ENCODE measurements at places on chromosomes 7 and 10.

DNA sequence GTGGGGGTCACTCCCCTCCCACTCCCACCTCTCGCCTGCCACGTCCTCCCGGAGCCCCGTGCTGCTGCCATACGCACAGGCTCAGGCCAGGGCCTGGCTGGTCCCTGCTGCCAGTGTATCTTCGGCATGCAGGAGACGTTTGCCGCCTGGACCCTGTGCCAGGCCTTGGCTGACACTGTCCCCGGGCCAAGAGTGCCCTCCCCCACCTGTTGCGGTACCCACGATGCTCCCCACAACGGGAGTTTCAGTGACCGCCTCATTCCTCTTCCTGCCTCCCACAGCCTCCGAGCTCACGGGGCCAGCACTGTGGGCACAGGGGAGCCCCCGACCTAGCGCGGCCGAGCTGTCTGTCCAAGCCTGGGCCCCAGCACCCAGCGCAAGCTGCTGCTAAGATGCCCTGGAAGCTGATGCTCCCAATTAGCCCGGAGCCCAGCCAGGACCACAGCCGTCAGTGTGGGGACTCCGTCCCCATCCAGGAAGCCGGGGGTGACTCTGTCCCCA is 7.4 kb downstream of the TTYH3 start:
- no peak for DNase-seq

DNA sequence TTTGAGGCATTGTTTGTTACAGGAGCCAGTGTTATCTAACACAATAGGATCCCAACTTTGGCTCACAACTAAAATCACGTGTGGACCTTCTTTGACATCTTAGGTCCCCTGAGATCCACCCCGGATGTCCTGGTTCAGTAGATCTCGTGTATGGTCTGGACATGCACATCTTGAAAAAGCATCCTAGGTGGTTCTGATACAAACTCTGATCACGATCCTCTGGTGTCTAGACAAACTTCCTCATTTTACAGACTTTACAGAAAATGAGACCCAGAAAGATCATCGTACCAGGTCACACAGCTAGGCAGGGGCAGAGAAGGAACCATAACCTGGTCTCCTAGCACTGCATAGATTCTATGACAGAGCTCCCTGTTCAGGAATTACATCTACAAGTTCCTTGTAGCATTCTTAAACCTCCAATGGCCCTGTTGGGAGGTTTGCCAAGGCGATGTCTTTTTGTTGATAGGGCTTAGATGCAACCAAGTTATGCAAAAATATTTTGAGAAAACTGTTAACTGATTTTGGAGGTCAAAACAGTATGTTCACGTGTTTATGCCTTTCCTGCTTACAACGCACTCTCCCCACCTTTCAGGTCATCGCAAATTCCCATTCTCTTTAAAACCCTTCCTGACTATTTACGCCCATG is 30.8 kb upstream of the CHST15 start:
- no peak for DNase-seq

DNA sequence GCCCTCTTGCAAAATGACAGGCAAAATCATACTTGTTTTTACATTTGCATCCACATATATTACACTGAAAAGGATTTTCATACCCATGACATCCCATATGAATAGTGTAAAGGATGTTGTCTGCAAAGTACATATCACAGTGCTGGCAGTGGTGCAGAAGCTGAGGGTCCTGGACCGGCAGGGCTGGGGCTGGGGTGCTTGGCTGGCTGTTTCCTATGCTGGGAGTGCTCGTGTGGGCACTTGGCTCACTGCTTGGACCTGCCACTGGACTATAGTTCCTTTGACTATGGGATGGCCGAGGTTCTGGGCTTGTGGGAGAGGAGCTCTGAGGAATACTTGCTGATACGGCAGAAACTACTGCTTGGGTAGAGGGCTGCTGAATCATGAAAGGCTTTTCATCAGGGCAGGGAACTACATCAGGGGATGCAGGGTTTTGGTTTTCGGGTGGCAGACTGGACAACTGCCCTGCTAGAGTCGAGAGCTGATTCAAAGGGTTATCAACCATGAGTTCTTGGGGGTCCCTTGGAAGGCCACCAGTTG is 13.7 kb downstream of the PSTK start:
- no peak for DNase-seq

DNA sequence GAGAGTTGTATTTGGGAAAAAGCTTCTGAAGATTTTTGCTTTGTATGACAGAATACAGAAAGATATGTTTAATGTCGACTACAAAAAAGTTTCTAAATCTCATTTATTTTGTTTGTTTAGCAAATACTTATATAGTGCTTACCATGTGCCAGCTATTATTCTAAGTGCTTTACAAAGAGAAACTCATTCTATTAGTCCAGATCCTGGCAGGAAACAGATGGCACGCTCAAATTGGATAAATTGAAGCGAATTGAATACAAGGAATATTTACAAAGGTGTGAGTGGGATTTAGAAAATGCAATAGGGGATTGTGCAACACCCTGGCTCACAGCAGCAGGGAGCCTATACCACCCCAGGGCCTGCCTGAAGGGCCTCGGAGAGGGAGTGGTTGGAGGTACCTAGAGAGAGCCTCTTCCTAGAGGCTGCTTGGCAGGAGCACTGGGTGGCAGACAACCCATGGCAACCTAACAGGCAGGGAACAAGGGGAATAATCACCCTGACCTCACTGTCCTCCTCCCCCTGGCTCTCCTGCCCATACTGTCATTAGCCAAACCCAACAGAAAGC is 27.6 kb upstream of the FAM204A start:
- DNase-seq, result no peak

DNA sequence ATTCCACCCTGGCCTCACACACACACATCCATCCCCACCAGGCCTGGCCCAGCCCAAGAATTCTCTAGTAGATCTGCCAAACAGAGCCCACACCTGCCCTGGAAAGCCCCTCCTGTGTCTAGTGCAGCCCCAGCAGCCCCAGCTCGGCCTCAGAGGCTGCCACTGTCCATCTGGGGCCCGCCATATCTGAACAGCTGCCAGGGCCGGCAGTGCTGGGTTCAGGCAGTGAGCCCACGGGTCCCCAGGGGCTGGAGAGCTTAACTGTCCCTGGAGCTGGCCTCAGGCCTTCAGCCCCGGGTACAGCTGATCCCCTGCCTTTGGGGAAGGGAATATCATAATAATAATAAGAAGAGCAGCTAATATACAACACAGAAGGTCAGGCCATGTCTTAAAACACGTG is 574 bp downstream of the MYL10 start:
- no peak for DNase-seq

GRCh38 chr10:4514445-4515108 is 311.4 kb upstream of the AKR1E2 start:
- no peak for DNase-seq

DNA sequence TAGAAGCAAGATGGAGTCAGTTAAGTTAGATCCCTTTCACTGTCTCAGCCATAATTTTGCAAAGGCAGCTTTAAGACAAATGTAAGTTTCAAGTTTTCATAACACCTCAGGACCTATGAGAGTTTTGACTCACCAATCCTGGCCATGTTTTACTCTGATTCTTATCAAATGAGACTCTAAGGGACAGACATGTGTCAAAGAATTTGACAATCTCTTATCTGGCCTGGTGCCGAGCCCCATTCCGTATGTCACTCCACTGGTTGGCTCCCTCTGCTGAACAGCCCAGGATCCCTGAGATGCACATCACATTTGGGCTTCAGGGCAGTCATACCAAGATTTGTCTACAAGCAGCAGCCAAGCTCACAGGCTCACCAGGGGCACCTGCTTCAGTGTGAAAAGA is 187.6 kb upstream of the STK17A start:
- DNase-seq, result no peak

- DNase-seq, result no peak
Measured at GRCh38 chr7:108584211-108584610, 14.5 kb downstream of the DNAJB9 start.

GRCh38 chr7:111029574-111030251 is 61.2 kb upstream of the LRRN3 start:
- DNase-seq, result no peak

DNA sequence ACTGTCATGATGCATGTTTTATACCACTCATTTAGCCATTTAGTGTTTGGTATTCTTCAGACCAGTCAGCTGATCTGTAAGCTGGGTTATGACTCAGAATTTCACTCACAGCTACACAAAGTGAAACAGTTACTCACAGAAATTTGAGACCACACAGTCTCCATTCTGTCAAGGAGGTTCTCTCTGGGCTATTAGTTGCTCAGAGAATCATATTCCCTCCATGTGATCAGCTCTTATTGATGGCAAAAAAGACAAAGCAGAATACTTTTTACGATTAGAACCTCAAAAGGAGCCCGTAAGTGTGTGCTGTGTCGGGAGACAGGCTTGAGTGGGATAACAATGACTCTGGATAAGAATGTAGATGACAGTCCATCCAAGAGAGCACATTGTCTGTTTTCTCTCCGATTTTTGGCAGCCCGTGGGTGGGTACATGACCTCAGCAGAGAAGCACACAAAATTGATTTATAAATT is 277.6 kb upstream of the SORCS1 start:
- DNase-seq, result no peak

DNA sequence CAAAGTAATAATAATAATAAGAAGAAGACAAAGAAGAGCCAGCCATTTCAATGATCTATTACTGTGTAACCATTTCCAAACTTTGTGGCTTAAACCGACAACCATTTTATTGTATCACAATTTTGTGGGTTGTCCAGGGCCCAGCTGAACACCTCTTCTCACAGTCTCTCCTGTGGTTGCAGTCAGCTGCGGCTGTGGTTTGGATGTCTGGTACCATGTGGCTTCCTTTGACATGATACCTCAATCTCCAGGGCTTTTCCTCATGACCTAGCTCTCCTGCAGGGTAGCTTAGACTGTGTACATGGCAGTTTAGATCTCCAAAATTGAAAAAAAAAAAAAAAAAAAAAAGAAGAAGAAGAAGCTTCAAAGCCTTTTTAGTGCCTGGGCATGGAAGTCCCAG is 72.6 kb upstream of the NFKB2 start:
- peak; percentile 45 for DNase-seq

DNA sequence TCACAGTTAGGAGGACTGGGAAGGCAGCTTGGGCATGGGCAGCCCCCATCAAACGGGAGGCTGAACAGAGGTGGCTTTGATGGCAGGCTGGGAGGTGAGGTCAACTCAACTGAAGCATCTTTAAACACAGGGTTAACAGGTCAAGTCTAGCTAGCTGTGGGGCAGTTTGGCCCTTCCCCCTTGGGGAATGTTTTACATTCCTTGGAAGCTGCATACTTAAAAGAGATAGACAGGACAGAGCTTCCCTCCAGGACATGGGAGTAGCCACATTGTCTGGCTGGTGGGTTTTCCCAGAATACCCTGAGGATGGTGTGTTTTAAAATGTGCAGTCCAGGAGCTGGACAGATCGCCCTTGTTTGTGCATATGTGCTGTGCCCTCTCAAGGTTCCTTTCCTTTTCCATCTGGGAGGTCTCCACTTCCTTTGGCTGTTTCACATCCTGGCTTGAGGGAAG is 6.8 kb upstream of the RASSF4 start:
- DNase-seq, result no peak

GRCh38 chr7:7808156-7808555 is 89.7 kb upstream of the RPA3 start:
- DNase-seq, result no peak
